ENCODE measurements at places on chromosomes 12 and 14. TPM values are rescaled to one million over a fixed set of nuclear protein-coding genes. Genes with fewer than 3 reads are reported as not detected.

The KRT72 gene
- not detected for total RNA-seq

The RFLNA gene
- total RNA-seq, result 15.9 TPM

GRCh38 chr12:111067498-111067897 lies 147.1 kb upstream of the MYL2 start:
- H3K4me1 ChIP-seq, result no peaks in the 10 kb centered on the region
- no peak overlapping the region for H3K27ac ChIP-seq
- H3K36me3 ChIP-seq, result no peaks in the 10 kb centered on the region
- H3K27me3 ChIP-seq, result peaks cover 3% of the 10 kb centered on the region
- DNase-seq, result peak; percentile 29

GRCh38 chr14:75427126-75427481 lies 718 bp upstream of the JDP2 start:
- H3K27ac ChIP-seq, result no peak overlapping the region
- no peaks in the 10 kb centered on the region for H3K27me3 ChIP-seq
- peaks cover 29% of the 10 kb centered on the region for H3K4me1 ChIP-seq
- H3K4me3 ChIP-seq, result peak overlapping the region; percentile 76

DNA sequence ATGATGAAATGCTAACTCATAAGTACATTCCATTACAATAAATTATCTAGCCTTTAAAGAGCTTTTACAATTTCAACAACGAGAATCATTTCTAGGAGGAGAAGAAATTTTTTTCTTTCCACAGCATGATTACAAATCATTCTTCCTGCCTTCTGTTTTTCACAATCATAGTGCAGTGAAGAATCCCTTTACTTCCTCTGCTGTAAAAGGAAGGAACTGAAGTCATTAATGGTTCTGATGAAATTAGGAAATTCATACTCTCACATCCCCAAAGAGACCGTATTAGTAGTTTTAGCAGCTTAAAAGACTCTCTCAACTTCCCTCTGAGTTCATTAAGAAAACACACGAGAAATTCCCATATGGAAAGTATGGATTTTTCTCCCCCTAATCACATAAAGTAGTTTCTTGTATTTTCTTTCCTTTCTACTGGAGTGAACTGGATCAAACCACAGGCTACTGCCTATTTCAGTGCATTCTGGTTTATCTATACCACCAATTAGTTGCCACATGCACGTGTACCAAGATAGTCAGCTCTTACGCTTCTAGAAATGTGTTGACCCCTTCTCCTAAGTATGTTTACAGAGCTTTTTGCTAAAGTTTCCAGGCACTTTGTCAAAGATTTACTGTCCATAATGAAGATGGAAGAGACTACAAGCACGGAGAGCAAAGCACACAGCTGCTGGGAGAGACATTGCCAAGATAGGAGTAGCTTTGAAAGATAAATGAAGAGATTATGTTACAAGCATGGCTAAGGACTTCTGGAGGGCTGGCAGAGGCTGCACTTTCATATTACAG lies 58.9 kb upstream of the KITLG start:
- H3K36me3 ChIP-seq, result no peaks in the 10 kb centered on the region
- H3K27me3 ChIP-seq, result no peaks in the 10 kb centered on the region
- H3K27ac ChIP-seq, result peak overlapping the region; percentile 62
- DNase-seq, result no peak

DNA sequence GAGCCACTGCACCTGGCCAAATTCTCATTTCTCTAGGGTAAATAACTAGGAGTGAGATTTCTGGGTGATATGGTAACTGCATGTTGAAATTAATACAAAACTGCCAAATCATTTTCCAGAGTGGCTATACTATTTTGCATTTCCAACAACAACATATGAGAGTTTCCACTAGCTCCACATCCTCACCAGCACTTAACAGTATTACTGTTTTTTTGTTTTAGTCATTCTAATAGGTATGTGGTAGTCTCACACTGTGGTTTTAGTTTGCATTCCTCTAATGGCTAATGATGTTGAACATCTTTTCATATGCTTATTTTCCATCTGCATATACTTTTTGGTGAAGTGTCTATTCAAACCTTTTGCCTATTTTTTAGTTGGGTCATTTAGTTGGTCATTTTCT lies 5.8 kb upstream of the ZFP36L1 start:
- no peaks in the 10 kb centered on the region for H3K36me3 ChIP-seq
- H3K27me3 ChIP-seq, result no peaks in the 10 kb centered on the region
- H3K4me1 ChIP-seq, result peaks cover 27% of the 10 kb centered on the region
- no peak overlapping the region for H3K4me3 ChIP-seq

- no peak for DNase-seq
- no peaks in the 10 kb centered on the region for H3K27me3 ChIP-seq
- no peak overlapping the region for H3K4me3 ChIP-seq
- H3K4me1 ChIP-seq, result no peaks in the 10 kb centered on the region
- no peak overlapping the region for H3K27ac ChIP-seq
- H3K36me3 ChIP-seq, result no peaks in the 10 kb centered on the region
These were observed 36.3 kb downstream of the FOXA1 start for GRCh38 chr14:37558740-37559139.

- DNase-seq, result no peak
- H3K27ac ChIP-seq, result no peak overlapping the region
- H3K27me3 ChIP-seq, result no peaks in the 10 kb centered on the region
These were observed 2.0 kb upstream of the ART4 start for GRCh38 chr12:14845350-14845750.

DNA sequence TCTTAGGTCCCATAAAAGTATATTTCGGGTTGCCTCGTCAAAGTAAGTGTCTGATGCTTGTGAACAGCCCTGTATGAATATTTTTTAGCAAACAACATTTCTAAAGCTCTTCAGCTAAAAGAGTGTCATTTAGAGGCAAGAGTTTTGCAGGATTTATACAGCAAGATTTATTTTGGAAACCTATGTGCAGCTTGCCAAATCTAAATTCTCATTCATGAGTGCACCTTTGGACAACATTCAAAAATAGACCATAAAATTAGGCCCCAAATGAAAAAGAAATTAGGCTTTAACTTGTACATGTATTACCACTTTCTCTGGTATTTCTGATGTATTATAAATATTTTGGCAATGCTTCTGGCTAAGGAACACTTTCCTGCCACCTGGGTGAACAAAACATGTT lies 224.4 kb upstream of the PDZRN4 start:
- no peaks in the 10 kb centered on the region for H3K27me3 ChIP-seq
- no peaks in the 10 kb centered on the region for H3K36me3 ChIP-seq
- H3K4me3 ChIP-seq, result no peak overlapping the region
- H3K4me1 ChIP-seq, result no peaks in the 10 kb centered on the region
- DNase-seq, result no peak

GRCh38 chr14:29843981-29844380 lies 83.7 kb downstream of the PRKD1 start:
- no peak overlapping the region for H3K27ac ChIP-seq
- H3K4me3 ChIP-seq, result no peak overlapping the region
- no peaks in the 10 kb centered on the region for H3K36me3 ChIP-seq
- H3K4me1 ChIP-seq, result no peaks in the 10 kb centered on the region
- DNase-seq, result no peak
- H3K27me3 ChIP-seq, result no peaks in the 10 kb centered on the region

DNA sequence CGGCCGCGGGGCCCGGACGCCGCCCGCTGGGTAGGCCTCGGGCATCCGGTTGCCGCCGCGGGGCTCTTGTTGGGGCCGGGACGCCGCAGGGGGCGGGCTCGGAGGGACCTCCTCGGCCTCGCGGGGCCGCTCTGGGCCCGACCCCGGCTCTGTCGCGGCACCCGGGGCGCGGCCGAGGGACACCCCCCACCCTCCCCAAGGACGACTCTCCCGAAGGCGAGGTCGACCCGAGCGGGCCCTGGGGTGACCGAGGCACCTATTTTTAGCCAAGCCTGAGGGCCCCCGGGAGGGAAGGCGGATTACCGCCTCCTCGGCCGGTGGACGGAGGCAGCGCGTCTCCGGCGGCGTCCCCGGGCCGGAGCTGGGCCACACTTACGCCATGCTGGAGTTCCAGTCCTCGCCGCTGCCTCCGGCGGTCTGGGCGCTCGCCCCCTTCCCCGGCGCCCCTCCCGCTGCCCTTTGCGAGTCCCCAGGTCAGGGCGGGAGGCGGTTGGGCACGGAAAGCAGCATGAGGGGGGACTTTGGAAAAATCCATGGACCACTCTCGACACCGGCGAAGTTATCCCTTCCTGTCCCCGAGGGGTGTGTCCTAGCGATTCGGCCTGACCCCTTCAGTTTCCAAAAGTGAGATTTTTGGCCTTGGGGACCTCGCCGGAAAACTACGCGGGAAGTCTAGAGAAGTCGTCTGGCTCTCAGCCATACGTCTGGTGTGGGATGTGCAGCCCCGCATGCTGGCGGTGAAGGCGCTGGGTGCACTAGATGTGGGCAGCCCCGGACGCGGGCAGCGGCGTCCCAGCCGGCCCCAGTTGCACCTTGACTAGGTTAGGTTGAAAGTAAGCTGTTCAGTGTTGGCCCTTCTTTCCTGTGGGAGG lies 699 bp downstream of the KTN1 start:
- peak; percentile 88 for DNase-seq
- H3K27ac ChIP-seq, result peak overlapping the region; percentile 30
- H3K4me3 ChIP-seq, result peak overlapping the region; percentile 88
- H3K4me1 ChIP-seq, result peaks cover 33% of the 10 kb centered on the region
- H3K27me3 ChIP-seq, result no peaks in the 10 kb centered on the region
- no peaks in the 10 kb centered on the region for H3K36me3 ChIP-seq

- H3K4me1 ChIP-seq, result no peaks in the 10 kb centered on the region
- H3K36me3 ChIP-seq, result no peaks in the 10 kb centered on the region
- DNase-seq, result no peak
- H3K27me3 ChIP-seq, result no peaks in the 10 kb centered on the region
- H3K4me3 ChIP-seq, result no peak overlapping the region
These were observed 76.7 kb downstream of the GALC start for GRCh38 chr14:87916103-87916885.

- no peak overlapping the region for H3K4me3 ChIP-seq
- no peak overlapping the region for H3K27ac ChIP-seq
- H3K36me3 ChIP-seq, result no peaks in the 10 kb centered on the region
- peaks cover 11% of the 10 kb centered on the region for H3K4me1 ChIP-seq
- H3K27me3 ChIP-seq, result no peaks in the 10 kb centered on the region
These were observed 78.9 kb upstream of the PSMA6 start for GRCh38 chr14:35213143-35213788.

- no peaks in the 10 kb centered on the region for H3K27me3 ChIP-seq
- DNase-seq, result no peak
- peaks cover 4% of the 10 kb centered on the region for H3K36me3 ChIP-seq
- peak overlapping the region; percentile 23 for H3K4me3 ChIP-seq
- no peak overlapping the region for H3K27ac ChIP-seq
These were observed 24.8 kb downstream of the ATF7 start for GRCh38 chr12:53601296-53601847.

DNA sequence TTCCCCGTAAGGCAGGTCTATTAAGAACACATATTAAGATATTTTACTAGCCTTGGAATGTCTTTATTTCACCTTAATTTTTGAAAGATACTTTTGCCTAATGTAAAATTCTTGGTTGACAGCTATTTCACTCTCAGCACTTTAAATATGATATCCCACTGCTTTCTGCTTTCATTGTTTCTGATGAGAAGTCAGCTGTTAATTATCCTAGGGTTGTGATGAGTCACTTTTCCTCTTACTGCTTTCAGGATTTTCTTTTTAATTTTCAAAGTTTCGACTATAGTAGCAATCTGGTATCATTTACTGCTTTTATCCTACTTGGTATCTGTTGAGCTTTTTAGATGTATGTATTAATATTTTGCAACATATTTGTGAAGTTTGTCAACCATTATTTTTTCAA lies 578.9 kb upstream of the ATP2B1 start:
- no peak for DNase-seq
- no peaks in the 10 kb centered on the region for H3K4me1 ChIP-seq
- no peaks in the 10 kb centered on the region for H3K36me3 ChIP-seq
- no peak overlapping the region for H3K27ac ChIP-seq

DNA sequence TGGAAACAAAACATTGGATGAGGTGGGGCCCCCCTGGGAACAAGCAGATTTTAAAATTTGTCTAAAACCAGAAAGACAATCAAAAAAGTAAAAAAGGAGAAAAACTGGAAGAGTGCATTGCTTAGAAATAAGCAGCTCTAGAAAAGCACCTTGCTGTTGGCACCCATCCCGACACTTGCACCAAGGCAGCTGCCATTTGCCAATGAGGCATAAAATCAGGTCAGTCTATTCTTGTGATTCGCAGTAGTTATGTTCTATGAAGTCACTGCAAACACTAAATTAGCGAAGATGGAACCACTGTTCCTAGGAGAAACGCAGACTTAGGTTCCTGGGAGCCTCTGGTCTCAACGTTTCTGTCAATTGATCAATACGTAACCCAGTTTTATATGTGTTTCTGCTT lies 16.2 kb downstream of the VPS33A start:
- no peaks in the 10 kb centered on the region for H3K27me3 ChIP-seq
- DNase-seq, result no peak
- H3K4me3 ChIP-seq, result no peak overlapping the region
- no peaks in the 10 kb centered on the region for H3K4me1 ChIP-seq
- peaks cover 16% of the 10 kb centered on the region for H3K36me3 ChIP-seq

GRCh38 chr12:3282384-3282670 lies 205.1 kb downstream of the TSPAN9 start:
- H3K27me3 ChIP-seq, result no peaks in the 10 kb centered on the region
- no peak overlapping the region for H3K27ac ChIP-seq
- H3K36me3 ChIP-seq, result no peaks in the 10 kb centered on the region
- H3K4me1 ChIP-seq, result no peaks in the 10 kb centered on the region
- H3K4me3 ChIP-seq, result no peak overlapping the region
- no peak for DNase-seq

DNA sequence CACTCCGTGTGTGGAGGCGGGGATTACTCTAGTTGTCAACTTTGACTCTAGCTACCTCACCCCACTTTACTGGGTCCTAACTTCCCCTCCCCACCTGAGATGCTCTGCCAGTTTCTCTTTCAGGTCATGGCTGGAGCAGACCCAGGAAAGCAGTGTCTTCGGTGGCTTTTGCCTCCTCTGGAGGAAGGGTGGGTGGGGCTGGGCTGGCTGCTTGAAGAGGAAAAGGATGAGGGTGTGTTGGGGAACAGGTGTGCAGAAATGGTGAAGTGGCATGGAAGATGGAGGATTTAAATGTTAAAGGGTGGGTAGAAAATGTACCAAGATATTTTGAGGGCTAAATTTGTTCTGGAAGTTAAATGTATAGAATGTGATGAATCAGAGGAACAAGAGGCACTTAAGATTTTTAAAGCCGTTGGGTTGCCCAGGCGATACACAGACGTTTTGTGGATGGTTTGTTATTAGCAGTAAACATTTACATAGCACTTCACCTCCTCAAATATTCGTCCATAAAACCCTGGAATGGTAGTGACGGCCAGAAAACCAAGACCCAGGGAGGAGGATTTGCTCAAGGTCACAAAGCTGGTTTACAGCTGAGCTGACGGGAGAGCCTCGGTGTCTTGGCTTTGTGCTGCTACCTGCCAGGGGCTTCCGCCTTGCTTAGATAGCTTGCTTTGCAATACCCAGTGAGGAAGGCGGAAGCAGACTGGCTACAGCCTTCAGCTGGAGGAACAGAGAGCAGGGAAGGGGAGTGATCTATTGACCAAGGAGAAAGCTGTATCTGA lies 72.2 kb upstream of the PRMT8 start:
- no peaks in the 10 kb centered on the region for H3K36me3 ChIP-seq
- DNase-seq, result no peak
- H3K4me1 ChIP-seq, result no peaks in the 10 kb centered on the region
- peaks cover 4% of the 10 kb centered on the region for H3K27me3 ChIP-seq

Measured in osteoblast (primary cell).